ENCODE measurements at places on chromosomes 6 and 20.
A peak's percentile ranks its signal among the peaks of the same experiment; 100 is the strongest.

- DNase-seq, result no peak
Observed at GRCh38 chr20:43979576-43980105, 65.0 kb downstream of the TOX2 start.

- DNase-seq, result no peak
Observed at GRCh38 chr6:75379536-75379935, 94.9 kb upstream of the TMEM30A start.

GRCh38 chr20:1900321-1900801 is 5.2 kb downstream of the SIRPA start:
- peak; percentile 29 for DNase-seq

DNA sequence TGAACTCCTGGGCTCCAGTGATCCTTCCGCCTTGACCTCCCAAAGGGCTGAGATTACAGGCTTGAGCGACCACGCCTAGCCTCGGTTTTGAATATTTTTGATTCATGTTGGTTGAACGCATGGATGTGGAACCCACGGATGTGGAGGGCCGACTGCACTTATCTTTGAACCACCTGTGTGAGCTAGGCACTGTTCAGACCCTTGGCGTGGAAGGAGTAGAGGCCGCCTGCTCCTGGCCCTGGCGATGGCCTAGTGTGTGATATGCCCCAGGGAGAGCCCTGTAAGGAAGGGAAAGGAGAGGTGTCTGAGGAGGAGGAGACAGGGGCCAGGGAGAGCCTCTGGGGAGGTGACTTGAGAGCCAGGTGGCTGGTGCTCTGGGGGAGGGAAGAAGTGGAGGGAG is 64.3 kb downstream of the BCAS4 start:
- no peak for DNase-seq

GRCh38 chr6:46816626-46817025 is 23.4 kb downstream of the MEP1A start:
- DNase-seq, result no peak
